ENCODE measurements at places on chromosomes 1 and 21.

DNA sequence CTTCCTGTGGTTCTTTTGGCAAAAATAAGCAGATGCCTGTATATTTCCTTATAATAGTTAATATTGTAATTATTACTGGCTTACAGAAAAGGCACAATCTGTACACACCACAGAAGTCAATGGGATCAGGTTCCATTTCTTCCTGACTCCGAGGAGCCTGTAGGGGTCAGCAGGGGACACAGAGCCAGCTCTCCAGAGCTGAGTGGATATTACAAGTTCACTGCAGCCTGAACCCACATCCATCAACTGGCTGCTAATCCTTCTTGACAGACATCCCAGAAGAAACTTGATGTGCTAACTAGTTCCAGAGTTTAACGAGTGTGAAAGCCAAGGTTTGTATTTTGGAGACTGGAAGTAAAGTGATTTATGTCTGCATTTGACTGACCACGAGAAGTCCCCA lies 203.8 kb downstream of the LMX1A start:
- DNase-seq = no peak

DNA sequence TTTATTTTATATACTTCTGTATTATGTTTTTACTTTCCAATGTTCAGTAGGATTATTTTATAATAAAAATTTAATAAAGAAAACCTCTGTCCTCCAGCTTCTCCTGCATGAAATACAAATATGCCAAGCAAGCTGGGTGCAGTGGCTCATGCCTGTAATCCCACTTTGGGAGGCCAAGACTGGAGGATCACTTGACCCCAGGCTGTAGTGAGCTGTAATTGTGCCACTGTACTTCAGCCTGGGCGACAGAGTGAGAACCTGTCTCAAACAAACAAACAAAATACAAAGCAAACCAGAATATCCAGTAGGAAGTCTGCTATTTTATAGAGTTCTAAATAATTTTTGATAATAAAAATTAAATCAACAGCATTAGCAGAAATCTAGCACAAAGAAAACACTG lies 168.8 kb downstream of the EIF4G3 start:
- no peak for DNase-seq

DNA sequence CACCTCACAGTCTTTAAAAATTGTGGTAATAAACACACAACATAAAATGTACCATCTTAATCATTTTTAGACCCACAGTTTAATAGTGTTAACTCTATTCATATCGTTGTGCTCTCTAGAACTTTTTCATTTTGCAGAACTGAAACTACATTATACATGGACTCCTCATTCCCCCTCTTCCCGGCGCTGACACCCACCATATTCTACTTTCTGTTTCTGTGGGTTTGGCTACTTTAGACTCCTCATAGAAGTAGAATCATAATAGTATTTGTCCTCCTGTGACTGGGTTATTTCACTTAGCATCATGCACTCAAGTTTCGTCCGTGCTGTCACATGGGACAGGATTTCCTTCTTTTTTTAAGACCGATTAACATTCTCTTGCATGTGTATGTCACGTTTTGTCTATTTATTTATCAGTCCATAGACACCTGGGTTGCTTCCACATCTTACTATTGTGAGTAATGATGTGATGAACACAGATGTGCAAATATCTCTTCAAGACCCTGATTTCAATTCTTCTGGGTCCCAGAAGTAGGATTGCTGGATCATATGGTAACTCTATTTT lies 62.9 kb upstream of the TMPRSS2 start:
- no peak for DNase-seq

- no peak for DNase-seq
These were observed 47.5 kb downstream of the ROR1 start for GRCh38 chr1:63821091-63822005.

- no peak for DNase-seq
These were observed 205.7 kb upstream of the SAMSN1 start for GRCh38 chr21:14751602-14752344.

- no peak for DNase-seq
These were observed 147.9 kb upstream of the RGS18 start for GRCh38 chr1:192010406-192010805.

- DNase-seq = no peak
These were observed 25.5 kb downstream of the CFAP74 start for GRCh38 chr1:1978108-1978507.

DNA sequence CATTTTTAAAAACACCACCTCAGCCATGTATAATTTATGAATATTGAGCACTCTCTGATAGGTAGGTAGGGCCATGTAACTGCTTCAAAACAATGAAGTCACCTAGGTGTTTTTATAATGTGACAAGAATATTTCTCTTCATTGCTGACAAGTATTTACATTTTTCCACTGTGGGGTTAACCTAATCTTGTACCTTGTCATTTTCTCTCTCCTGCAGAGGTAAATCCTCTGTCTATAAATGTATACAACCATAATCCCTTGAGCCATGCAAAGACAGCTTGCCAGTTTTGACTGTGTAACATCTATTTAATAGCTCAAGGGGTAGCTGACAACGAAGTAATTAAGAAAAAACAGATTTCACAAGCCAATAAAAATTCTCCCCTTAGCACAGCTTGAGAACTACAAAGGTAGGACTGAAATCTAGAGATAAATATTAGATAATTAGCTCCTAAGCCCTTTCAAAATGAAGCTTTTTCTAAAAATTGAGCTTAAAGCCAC lies 137.6 kb upstream of the POGK start:
- DNase-seq = no peak

GRCh38 chr1:1980467-1981141 lies 23.0 kb downstream of the CFAP74 start:
- DNase-seq = no peak

Data from CD4-positive, alpha-beta T cell treated with Interleukin-6 for 4 hours (primary cell).